Endothelial cell of umbilical vein (primary cell): ENCODE measurements at places on chromosomes 5 and 9.
A peak's percentile ranks its signal among the peaks of the same experiment; 100 is the strongest.

DNA sequence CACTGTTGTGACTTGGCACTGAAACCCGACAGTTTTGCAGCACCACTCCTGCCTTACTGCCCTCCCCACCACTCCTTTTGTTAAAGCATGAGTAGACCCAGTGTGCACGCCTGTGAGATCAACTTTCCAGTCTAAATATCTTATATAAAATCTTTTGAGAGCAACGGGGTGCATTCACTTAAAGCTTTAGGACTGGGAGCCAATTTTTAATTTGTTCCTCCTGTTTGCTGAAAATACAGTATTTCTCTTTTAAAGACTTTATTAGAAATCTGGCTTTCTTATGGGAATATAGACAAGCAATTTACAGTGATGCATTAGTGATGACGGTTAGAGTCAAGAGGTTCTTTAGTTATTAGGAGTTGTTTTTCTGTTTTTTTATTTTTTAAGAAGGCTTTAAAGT is 397.5 kb downstream of the TMEM167A start:
- DNase-seq, result no peak

DNA sequence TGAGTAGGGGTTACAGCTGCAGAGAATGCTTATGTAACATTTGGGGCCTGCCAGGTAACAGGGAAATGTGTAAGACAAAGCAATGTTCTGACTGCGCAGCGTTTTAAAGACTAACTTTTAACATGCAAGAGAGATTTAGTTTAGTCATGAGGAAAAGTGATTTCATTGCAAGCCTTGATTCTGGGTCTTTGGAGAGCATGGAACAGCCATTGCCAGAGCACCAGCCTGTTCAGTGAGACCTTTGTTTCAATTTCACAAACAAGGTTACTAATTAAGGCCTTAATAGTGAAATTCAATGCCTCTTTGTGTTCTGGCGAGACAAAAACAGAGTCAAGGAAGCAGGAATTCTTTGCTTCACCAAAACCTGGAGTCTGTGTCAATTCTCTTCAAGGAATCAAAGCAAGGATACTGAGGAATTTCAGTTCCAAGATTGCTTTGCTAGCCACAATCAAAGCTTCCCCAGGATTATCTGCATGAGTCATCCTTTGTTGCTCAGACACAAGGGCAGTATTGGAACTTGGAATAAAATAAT is 14.4 kb downstream of the CKMT2 start:
- peak; percentile 31 for DNase-seq

GRCh38 chr9:91726406-91727100 is 223.5 kb downstream of the ROR2 start:
- no peak for DNase-seq

DNA sequence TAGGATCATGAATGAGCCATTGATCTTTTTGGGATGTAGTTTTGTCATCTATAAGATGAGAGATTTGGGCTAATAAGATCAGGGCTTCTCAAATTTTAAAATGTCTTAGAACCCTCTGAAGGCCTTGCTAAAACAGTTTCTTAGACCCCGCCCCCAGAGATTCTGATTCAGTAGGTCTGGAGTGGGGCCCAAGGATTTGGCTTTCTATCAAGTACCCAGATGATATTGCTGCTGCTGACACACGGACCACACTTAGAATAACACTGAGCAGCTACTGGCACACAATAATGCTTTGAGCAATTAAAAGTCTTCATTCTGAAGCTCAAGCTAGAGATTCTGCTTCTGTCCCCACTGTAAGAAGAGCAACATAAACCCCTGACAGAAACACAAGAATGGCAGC is 216.7 kb downstream of the SMARCA2 start:
- no peak for DNase-seq

- DNase-seq, result no peak
These were observed 156.3 kb upstream of the MVB12B start for GRCh38 chr9:126170286-126170823.

GRCh38 chr9:69820955-69821788 is 555 bp downstream of the CFAP95 start:
- no peak for DNase-seq

GRCh38 chr9:99736291-99736690 is 85.4 kb upstream of the NR4A3 start:
- DNase-seq, result no peak

GRCh38 chr5:157821822-157822622 is 36.9 kb downstream of the CLINT1 start:
- DNase-seq, result no peak

- DNase-seq, result peak; percentile 75
These were observed 290.6 kb downstream of the FER start for GRCh38 chr5:109038209-109038840.

DNA sequence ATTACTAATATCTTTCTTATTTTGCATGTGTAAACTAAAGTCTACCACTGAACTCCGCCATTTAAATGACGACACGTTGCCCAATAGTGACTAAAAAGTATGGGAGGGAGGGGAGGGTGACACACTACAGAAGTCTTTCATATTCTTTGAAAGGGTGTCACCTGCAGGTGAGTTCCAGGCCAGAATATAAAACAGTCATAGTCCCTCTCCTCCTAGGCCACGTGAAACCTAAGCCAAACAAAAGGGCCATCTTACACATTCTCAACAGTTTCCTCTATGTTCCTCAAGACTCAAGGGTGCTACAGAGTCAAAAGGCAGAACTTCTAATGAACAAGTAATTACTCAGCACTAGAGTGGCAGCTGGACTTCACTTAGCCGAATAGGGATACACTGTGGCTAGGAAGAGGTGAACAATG is 6.4 kb downstream of the CEMIP2 start:
- no peak for DNase-seq

DNA sequence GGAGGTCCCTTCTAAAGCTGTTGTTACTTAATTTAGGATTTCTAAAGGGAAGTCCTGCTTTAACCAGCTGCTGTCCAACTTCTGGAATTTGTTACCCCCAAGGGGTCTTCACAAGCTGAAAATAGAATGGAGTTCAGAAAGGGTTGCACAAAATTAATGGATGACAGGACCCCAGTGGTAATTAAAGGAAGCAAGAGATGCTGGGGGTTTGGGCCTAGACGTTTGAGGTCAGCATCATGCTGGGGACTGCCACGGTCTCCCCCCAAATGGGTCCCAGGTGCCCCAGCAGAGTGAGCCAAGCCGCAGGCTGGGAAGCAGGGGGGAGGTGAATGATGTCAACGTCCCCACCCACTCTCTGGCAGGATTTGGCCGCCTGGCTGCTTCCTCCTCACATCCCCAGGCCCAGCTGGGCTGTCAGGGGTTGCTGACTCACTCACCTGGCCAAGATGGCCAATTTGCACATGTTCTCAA is 97.5 kb upstream of the ARAP3 start:
- no peak for DNase-seq

DNA sequence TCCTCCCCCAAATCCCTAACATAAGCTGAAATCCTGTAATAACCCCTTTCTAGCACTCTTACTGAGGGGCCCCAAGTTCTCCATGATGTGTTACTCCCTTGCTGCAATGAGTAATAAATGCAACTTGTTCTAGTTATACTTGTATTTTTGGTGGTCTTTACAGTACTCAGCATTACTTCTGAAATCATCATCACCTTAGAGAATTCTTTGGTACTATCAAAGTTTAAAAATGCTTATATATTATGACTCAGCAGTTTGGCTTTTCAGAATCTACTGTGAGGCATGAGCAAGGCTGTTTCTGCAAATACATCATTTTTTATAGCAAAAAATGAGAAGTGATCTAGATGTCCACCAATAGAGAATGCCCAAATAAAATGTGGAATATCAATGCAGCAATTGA is 20.7 kb upstream of the ROPN1L start:
- no peak for DNase-seq

- DNase-seq, result no peak
These were observed 650 bp downstream of the FRMD3 start for GRCh38 chr9:83537331-83538171.

- DNase-seq, result no peak
These were observed 27.4 kb upstream of the GCNT1 start for GRCh38 chr9:76431601-76432000.

DNA sequence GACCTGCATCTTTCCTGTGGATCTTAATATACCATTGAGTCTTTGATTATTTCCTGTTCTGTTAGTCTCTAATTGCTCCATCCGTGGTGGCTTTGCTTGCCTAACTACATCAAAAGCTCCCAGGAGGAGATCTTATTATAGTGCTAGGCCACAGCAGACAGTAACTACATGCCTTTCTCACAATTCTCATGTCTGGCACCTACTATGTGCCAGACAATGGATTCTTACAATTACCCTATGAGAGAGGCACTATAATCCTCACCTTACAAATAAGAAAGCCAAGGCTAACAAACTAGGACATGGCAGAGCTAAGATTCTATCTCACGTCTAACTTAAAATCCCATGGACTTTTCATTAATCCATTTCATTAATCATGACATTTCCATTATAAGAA is 70.3 kb upstream of the TARS1 start:
- no peak for DNase-seq

DNA sequence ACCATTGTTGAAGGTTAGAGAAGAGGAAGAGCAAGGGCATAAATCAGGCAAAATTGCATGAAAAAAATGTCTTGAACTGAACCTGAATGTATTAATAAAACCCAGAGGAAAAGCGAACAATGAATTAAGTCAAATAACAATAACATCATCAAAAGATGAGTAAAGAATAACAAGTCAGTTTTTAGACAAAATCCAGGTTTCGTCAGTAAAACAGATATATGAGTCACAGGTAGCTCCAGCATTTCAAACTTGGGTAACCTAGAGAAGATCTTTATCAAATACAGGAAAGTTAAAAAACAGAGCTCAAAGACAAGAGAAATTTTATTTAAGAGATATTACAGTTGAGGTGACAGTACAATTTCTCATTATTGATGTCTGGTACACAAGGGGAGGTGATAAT is 332.4 kb downstream of the EFNA5 start:
- DNase-seq, result no peak

GRCh38 chr5:135016861-135017290 is 17.2 kb downstream of the PITX1 start:
- no peak for DNase-seq

- peak; percentile 64 for DNase-seq
These were observed 141.5 kb downstream of the TSSK1B start for GRCh38 chr5:113293068-113293974.

- no peak for DNase-seq
These were observed 200.9 kb downstream of the MEF2C start for GRCh38 chr5:88682131-88682530.

DNA sequence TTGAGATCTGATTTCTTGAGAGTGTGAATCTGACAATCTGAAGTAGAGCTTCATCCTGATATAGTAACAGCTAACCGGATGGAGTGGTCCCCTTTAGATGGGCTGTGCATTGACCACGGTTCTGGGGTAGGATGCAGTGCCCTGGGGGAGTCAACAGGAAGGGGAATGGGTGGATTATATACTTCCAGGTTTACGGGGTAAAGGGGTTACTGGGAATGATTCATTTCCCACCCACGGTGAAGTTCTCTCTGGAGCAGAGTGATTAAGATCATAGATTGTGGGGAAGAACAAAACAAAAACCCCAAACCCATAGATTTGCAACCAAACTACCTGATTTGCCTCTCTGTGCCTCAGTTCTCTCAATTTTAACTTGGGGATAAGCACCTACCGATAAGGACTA is 1.5 kb upstream of the B4GALT7 start:
- peak; percentile 38 for DNase-seq

- no peak for DNase-seq
These were observed 76.2 kb downstream of the PTTG1 start for GRCh38 chr5:160497878-160498277.

GRCh38 chr5:40436535-40437237 is 243.0 kb upstream of the PTGER4 start:
- DNase-seq, result no peak

DNA sequence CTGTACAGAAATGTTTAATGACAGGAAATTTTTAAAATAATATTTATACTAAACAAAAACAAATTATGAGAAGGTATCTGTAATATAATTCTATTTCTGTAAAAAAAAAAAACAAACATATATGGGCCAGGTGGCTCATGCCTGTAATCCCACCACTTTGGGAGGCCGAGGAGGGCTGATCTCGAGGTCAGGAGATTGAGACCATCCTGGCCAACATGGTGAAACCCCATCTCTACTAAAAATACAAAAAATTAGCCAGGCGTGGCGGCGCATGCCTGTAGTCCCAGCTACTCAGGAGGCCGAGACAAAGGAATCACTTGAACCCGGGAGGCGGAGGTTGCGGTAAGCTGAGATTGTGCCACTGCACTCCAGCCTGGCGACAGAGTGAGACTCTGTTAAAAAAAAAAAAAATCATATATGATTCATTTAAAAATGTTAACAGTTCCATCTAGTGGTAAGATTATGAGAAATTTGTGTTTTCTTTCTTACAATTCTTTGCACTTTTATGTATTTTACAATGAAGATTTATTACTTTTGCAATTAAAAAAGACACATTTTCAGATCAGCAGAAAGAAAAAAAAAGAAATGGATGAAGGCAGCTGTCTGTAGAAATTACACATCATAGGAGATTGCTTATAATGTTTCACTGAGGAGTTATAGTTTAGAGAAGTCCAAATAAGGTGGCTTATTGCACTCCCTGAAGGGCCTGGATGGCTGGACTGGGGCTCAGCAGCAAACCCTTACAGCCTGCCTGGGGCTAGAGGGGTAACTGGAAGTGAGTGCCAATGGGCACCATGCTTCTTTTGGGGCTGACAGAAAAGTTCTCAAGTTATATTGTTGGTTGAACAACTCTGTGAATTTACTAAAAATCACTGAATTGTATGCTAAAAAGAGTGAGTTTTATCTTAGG is 20.3 kb downstream of the C9orf153 start:
- DNase-seq, result peak; percentile 20

GRCh38 chr5:136090319-136090718 is 42.3 kb upstream of the SMAD5 start:
- no peak for DNase-seq

DNA sequence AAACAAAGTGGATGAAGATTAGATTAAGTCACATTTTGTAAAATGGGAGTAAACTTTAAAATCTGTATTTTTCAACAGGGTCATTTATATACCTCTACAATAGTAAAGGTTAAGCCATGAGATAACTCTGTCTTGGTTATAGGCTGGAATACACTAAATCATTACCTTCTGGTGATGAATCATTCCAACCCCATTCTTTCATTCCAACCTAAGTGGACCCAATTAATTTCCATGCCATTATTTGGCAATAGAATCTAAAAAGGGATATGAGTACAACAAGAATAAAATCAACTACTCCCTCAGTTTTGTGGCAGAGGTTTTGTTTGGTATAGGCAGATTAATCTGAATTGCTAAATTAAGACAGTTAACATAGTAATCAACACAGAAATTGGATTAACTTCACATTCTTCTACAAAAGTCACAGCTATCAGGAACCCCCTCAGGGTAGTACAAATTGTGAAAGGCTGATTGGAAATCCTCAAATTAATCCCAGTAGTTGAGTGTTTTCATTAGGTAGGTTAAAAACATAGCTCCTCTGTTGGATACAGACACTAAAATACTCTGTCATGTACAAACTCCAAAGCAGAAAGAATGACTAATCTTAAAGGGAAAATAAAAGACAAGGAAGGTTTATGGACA is 54.2 kb downstream of the ELAVL2 start:
- no peak for DNase-seq

- DNase-seq, result no peak
These were observed 33.3 kb upstream of the SH3PXD2B start for GRCh38 chr5:172487671-172488070.

DNA sequence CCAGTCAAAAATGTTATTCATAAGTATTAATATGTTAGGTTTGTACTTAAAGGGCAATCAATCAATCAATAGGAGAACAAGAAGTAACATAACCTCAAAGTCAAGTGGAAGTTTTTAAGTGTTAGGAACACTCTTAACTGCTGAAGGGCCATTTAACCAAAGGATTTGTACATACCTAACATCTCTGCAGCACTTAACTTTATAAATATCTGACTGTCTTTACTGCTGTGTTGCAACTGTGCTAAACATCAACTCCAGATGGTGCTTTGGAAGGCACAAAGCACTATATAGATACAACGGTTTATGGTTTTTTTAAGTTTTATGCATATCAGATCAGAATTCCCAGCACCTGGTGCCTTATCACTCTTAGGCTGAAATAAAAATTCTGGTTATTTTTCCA is 604.9 kb upstream of the PTGER4 start:
- peak; percentile 50 for DNase-seq
